ENCODE measurements at places on chromosomes 11 and 22.

GRCh38 chr11:2769409-2770095 is 69.8 kb upstream of the KCNQ1OT1 start:
- DNase-seq, result no peak

- no peak for DNase-seq
Observed at GRCh38 chr11:76723142-76723541, 52.6 kb upstream of the LRRC32 start.

GRCh38 chr11:81420668-81421250 is 1312.9 kb downstream of the FAM181B start:
- DNase-seq, result no peak

- no peak for DNase-seq
Observed at GRCh38 chr11:113538451-113539412, 63.5 kb upstream of the DRD2 start.

- DNase-seq, result no peak
Observed at GRCh38 chr22:46308283-46308988, 11.8 kb downstream of the GTSE1 start.

Data from naive thymus-derived CD4-positive, alpha-beta T cell (primary cell).